Naive thymus-derived CD8-positive, alpha-beta T cell (primary cell): ENCODE measurements at places on chromosomes 12 and 14. TPM values are rescaled to one million over a fixed set of nuclear protein-coding genes. Genes with fewer than 3 reads are reported as not detected.
A peak's percentile ranks its signal among the peaks of the same experiment; 100 is the strongest.

DNA sequence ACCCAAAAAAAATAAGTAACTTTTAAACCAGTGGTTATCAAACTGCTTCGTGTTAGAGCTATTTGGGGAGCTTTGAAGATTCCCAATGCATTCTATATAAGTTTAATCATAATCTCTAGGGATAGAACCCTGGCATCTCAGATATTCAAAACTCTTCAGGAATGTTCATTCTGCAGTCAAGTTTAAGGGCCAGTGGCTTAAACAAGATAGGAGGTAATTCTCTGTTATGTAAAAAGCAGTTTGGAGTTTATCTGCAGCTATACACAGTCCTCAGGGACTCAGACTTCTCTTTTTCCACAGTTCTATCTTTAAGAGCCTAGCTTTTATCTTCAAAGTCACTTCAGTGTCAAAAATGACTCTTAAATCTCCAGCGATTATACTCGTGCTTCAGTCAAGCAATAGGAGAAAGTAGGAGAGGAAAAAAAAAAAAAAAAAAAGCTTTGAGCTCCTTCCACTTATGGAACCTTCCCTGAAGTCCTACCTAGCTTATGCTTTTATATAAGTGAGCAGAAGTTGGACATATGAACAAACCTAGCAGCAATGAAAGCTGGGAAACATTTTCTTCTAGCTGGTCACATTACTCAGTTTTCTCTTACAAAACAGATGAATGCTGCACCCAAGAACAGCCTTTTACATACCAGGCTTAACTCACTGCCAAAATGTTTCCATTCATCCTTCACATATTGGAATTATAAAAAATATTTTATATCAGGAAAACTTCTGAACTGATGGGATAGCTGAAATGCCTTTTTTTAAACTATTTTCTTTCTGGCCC lies 302.8 kb downstream of the FSCB start:
- no peaks in the 10 kb centered on the region for H3K4me1 ChIP-seq
- H3K36me3 ChIP-seq, result no peaks in the 10 kb centered on the region
- DNase-seq, result no peak
- no peak overlapping the region for H3K4me3 ChIP-seq
- H3K27ac ChIP-seq, result no peak overlapping the region
- H3K27me3 ChIP-seq, result no peaks in the 10 kb centered on the region

DNA sequence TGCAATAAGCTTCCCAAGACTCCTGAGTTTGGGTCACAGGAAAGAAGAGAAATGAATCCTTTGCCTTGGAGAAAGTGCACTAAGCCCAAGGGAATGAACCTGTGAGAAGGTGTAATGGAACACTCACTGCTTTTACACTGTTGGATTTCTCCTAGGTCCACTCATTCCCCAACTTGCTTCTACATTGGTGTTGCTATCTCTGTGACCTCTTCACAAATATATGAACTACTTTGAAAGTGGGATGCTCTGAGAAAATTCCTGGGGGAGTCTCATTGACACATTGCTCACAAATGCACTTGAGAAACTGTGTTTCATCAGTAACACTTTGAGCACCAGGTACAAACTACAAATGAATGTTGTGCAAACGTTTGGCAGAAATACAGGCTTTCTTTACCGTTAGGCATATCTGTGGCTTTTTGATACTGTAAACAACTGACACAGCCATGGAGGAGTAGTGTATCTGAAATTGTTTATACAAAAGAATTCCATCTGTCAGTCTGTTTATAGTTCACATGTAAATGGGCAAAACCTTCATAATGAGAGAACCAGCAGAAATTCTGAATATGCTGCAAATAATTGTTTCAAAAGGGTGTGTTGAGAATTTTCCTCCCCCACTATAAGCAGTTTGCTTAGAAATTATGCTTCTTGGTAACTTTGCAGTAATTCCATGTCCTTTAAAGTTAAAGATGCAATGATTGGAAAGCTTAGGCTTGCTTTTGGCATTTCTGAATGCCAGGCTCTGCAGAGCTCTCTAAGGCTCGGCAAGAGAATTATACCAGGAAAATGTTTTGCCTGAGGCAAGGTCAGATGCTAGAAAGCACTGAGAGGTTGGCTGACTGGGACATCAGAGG lies 348.5 kb upstream of the DDHD1 start:
- peaks cover 3% of the 10 kb centered on the region for H3K36me3 ChIP-seq
- no peaks in the 10 kb centered on the region for H3K4me1 ChIP-seq
- no peak overlapping the region for H3K27ac ChIP-seq

- H3K27me3 ChIP-seq, result no peaks in the 10 kb centered on the region
- H3K4me1 ChIP-seq, result peaks cover 3% of the 10 kb centered on the region
- no peak for DNase-seq
- H3K36me3 ChIP-seq, result no peaks in the 10 kb centered on the region
- no peak overlapping the region for H3K27ac ChIP-seq
Measured at GRCh38 chr12:14853961-14854360, 10.6 kb upstream of the ART4 start.

The ANO4 gene
- total RNA-seq, result not detected

- H3K4me1 ChIP-seq, result no peaks in the 10 kb centered on the region
- no peak overlapping the region for H3K4me3 ChIP-seq
- H3K27ac ChIP-seq, result no peak overlapping the region
Measured at GRCh38 chr12:73414926-73415325, 1122.7 kb upstream of the ATXN7L3B start.

GRCh38 chr14:37413504-37414003 lies 181.5 kb downstream of the FOXA1 start:
- no peaks in the 10 kb centered on the region for H3K36me3 ChIP-seq
- no peaks in the 10 kb centered on the region for H3K4me1 ChIP-seq
- DNase-seq, result no peak
- no peak overlapping the region for H3K4me3 ChIP-seq
- H3K27me3 ChIP-seq, result no peaks in the 10 kb centered on the region

DNA sequence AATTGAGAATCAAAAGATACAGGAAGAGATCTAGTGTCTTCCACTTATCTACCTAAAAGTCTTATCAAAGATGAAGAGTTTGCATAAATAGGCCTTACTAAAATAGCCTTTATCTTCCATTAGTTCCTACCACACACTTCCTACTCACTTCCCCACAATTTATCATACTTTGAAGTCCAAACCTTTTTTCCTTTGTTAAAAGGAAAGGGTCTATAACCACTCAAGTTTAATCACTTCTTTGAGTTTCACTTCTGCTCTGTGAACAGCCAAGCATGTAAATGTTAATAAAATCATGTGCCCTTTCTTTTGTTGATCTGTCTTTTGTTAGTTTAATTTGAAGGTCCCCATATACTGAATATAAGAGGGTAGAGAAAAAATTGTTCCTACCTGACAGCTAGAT lies 114.5 kb downstream of the PHLDA1 start:
- H3K27me3 ChIP-seq, result peaks cover 1% of the 10 kb centered on the region
- peaks cover 2% of the 10 kb centered on the region for H3K4me1 ChIP-seq
- H3K27ac ChIP-seq, result no peak overlapping the region
- H3K4me3 ChIP-seq, result no peak overlapping the region
- DNase-seq, result no peak
- H3K36me3 ChIP-seq, result no peaks in the 10 kb centered on the region

The SPRYD4 gene
- total RNA-seq, result 9.0 TPM

DNA sequence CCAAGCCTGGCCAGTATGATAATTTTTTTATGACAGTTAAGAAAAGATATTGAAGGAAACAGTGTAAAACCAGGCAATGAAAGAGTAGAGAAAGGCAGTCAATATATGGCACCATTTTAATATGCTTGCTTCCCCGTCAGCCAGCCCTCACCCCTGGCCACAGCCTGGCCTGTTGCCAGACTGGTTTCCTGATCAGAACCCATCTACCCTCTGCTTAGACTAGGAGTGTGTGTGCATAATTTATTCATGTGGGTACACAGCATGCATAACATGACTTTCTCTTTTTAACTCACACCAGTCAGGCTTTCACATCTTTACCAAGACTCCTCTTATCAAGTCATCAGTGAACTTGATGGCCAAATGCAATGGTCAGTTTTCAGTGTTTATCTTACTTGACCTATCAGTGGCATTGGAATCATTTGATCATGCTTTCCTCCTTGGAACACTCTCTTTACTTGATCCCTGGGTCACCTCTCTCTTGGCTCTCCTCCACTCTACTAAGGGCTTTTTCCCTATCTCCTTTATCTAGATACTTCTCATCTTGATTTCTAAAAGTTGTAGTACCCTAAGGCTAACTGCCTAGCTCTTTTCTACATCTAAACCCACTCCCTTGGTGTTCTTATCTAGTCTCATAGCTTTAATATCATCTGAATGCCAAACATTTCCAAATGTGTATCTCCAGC lies 10.0 kb upstream of the GPR19 start:
- H3K4me3 ChIP-seq, result no peak overlapping the region
- H3K27me3 ChIP-seq, result no peaks in the 10 kb centered on the region
- peak; percentile 61 for DNase-seq
- H3K27ac ChIP-seq, result no peak overlapping the region
- H3K36me3 ChIP-seq, result no peaks in the 10 kb centered on the region
- peaks cover 30% of the 10 kb centered on the region for H3K4me1 ChIP-seq

GRCh38 chr14:81633496-81633895 lies 99.8 kb upstream of the SEL1L start:
- no peaks in the 10 kb centered on the region for H3K27me3 ChIP-seq
- no peaks in the 10 kb centered on the region for H3K36me3 ChIP-seq
- no peaks in the 10 kb centered on the region for H3K4me1 ChIP-seq
- no peak overlapping the region for H3K27ac ChIP-seq
- no peak for DNase-seq

DNA sequence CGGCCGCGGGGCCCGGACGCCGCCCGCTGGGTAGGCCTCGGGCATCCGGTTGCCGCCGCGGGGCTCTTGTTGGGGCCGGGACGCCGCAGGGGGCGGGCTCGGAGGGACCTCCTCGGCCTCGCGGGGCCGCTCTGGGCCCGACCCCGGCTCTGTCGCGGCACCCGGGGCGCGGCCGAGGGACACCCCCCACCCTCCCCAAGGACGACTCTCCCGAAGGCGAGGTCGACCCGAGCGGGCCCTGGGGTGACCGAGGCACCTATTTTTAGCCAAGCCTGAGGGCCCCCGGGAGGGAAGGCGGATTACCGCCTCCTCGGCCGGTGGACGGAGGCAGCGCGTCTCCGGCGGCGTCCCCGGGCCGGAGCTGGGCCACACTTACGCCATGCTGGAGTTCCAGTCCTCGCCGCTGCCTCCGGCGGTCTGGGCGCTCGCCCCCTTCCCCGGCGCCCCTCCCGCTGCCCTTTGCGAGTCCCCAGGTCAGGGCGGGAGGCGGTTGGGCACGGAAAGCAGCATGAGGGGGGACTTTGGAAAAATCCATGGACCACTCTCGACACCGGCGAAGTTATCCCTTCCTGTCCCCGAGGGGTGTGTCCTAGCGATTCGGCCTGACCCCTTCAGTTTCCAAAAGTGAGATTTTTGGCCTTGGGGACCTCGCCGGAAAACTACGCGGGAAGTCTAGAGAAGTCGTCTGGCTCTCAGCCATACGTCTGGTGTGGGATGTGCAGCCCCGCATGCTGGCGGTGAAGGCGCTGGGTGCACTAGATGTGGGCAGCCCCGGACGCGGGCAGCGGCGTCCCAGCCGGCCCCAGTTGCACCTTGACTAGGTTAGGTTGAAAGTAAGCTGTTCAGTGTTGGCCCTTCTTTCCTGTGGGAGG lies 699 bp downstream of the KTN1 start:
- H3K36me3 ChIP-seq, result no peaks in the 10 kb centered on the region
- peak; percentile 56 for DNase-seq
- H3K27ac ChIP-seq, result peak overlapping the region; percentile 93
- no peaks in the 10 kb centered on the region for H3K27me3 ChIP-seq
- H3K4me1 ChIP-seq, result peaks cover 7% of the 10 kb centered on the region

The EFS gene
- not detected for total RNA-seq

GRCh38 chr14:54629635-54630360 lies 62.9 kb downstream of the SAMD4A start:
- no peaks in the 10 kb centered on the region for H3K27me3 ChIP-seq
- H3K4me3 ChIP-seq, result peak overlapping the region; percentile 54
- peaks cover 49% of the 10 kb centered on the region for H3K4me1 ChIP-seq
- no peak for DNase-seq
- no peak overlapping the region for H3K27ac ChIP-seq
- H3K36me3 ChIP-seq, result no peaks in the 10 kb centered on the region

DNA sequence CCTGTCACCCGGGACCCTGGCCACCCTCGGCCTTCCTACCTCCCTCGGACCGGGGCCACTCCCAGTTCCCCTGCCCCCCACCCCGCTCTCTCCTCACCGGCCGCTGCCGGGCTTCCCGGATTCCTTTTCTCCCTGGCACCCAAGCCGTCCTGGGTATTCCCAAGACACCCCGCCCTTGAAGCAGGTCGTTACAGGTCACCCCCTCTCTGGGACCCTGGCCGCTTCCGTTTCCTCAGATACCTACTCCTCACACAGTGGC lies 493 bp downstream of the NUMB start:
- no peaks in the 10 kb centered on the region for H3K36me3 ChIP-seq
- DNase-seq, result no peak
- H3K27me3 ChIP-seq, result peaks cover 2% of the 10 kb centered on the region

- DNase-seq, result no peak
- H3K27me3 ChIP-seq, result no peaks in the 10 kb centered on the region
- no peak overlapping the region for H3K4me3 ChIP-seq
Measured at GRCh38 chr14:77914073-77914721, 114.3 kb downstream of the ADCK1 start.

- H3K4me1 ChIP-seq, result no peaks in the 10 kb centered on the region
- H3K4me3 ChIP-seq, result no peak overlapping the region
- DNase-seq, result no peak
- no peak overlapping the region for H3K27ac ChIP-seq
- H3K36me3 ChIP-seq, result no peaks in the 10 kb centered on the region
Measured at GRCh38 chr14:72613975-72614319, 280.0 kb downstream of the DPF3 start.

- no peaks in the 10 kb centered on the region for H3K4me1 ChIP-seq
- no peaks in the 10 kb centered on the region for H3K36me3 ChIP-seq
- H3K27me3 ChIP-seq, result no peaks in the 10 kb centered on the region
- H3K4me3 ChIP-seq, result no peak overlapping the region
- no peak overlapping the region for H3K27ac ChIP-seq
Measured at GRCh38 chr12:79453820-79454219, 236.9 kb downstream of the PAWR start.

The ABHD12B gene
- not detected for total RNA-seq

DNA sequence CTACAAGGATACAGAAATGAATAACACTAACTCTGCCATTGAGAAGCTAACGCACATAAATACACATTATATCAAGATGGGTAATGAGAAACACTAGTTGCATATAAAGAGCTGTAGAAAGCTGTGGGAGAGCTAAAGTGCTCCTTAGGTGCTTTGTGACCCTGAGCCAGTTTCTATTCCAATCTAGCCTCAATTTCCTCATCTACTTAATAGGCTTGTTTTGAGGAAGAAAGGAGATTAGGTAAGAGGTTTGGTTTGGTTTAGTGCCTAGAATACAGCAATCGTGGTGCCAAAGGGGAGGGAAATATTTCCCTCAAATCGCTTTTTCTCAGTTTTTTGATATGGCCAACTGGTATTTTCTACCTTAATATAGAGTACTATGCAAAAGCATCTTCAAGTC lies 994 bp downstream of the SRP54 start:
- no peak overlapping the region for H3K27ac ChIP-seq
- peaks cover 26% of the 10 kb centered on the region for H3K4me1 ChIP-seq
- DNase-seq, result no peak
- H3K4me3 ChIP-seq, result no peak overlapping the region

DNA sequence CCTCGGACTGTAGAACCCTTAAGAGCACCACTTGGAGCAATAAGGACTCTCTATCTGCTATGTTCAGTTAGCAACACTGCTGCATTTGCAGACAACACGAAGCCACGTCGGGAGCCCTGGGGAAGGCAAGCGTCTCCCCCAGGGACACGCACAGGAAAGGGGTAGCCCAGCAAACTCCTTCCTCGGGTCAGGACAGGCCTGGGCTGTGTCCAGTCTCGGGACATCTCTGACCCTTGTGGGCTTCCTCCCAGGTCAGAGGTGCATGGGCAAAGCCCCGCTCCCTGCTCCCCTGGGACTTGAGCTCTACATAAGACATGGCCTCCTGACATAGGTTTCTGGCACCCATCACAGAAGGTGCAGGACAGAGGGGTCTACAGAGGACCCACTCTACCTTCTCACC lies 119.5 kb downstream of the PIWIL1 start:
- no peak overlapping the region for H3K27ac ChIP-seq
- no peaks in the 10 kb centered on the region for H3K4me1 ChIP-seq
- no peak overlapping the region for H3K4me3 ChIP-seq
- H3K27me3 ChIP-seq, result peaks cover 2% of the 10 kb centered on the region
- no peak for DNase-seq
